ENCODE measurements at places on chromosomes 11 and 22.

DNA sequence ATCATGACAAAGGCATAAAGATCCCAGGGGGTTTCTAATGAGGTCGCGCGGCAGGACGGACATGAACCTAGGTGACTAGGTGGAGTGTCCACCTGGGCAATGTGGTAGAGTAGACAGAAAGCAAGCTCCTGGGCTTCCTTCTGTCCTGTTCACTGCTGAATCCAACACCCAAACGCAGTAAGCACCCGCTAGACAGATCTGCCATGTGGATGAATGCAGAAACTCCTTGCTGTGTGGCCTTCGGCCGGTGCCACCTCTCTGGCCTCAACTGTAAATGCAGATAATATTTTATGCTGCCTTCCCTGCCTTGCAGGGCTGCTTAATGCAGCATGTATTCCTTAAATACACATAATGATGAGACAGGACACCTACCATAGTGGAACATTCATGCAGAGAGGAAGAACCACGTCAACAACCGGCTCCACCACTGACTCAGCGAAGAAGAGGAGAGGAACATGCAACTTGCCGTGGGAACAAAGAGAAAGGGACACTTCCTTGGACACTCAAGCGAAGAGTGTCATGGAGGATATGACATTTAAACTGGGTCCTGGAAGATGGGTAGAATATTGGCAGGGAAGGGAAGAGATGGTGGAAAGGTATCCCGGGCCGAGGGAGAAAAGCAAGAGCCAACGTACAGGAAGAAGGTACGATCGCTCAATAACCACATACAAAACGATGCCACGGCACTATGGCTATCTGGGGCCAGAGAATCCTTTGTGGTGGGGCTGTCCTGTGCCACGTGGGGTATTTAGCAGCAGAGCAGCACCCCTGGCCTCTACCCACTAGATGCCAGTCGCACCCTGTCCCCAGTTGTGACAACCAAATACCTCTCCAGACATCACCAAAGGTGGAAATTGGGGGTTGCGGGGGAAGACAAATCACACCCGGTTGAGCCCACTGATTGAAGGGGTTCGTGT is 30.8 kb downstream of the MYH9 start:
- DNase-seq = no peak

DNA sequence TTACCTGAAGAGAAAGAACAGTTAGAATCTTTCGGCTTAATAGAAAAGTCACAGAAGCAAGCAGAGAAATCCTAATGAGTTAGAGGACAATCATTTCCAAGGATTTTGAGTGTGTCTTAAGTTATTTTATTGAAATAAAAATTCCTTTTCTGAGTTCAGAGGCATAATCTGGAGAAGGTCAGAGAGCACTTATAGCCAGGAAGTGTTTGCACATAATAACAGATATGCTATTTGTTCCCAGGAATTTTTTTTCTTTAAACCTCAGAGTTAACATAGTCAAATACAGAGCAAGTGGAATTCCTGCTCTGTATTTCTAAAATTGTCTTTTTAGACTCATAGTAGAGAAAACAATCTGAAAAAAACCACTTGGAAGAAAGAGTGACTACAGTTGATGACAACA is 74.3 kb downstream of the SNX19 start:
- no peak for DNase-seq

GRCh38 chr22:32473388-32473952 is 1.1 kb upstream of the FBXO7 start:
- DNase-seq = peak; percentile 44

DNA sequence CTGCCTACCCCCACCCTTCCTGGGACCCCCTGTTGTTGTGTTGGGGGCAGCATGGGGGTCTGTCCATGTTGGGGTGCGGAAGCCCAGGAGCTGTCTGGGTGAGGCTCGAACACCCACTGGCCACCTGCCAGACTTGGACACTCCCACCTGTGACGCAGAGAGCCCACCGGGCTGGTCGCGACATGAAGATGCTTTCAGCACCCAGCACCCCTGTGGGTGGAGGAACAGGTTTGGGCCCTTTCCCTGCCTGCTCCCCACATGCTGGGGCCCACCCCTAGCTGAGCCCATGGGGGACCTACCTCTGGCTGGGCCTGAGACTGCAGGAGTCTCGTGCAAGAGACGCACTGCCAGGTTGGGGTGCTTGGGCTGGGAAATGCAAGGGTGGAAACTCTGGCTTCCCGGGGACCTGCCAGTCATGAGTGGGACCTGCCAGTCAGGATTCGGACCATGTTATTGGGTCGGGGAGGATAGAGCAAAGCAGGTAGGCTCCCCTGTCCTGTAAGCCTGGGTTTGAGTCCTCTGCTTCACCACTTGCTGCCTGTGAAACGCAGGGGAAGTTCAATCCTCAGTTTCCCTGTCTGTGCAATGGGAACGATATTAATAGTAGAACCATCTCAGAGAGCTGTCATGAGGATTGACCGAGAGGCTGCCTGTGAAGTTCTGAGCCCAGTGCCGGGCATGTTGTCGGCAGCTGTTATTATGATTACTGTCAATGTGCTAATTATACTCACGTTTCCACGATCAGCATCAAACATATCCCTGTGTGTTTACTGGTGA is 24.1 kb downstream of the KIAA1671 start:
- DNase-seq = no peak

DNA sequence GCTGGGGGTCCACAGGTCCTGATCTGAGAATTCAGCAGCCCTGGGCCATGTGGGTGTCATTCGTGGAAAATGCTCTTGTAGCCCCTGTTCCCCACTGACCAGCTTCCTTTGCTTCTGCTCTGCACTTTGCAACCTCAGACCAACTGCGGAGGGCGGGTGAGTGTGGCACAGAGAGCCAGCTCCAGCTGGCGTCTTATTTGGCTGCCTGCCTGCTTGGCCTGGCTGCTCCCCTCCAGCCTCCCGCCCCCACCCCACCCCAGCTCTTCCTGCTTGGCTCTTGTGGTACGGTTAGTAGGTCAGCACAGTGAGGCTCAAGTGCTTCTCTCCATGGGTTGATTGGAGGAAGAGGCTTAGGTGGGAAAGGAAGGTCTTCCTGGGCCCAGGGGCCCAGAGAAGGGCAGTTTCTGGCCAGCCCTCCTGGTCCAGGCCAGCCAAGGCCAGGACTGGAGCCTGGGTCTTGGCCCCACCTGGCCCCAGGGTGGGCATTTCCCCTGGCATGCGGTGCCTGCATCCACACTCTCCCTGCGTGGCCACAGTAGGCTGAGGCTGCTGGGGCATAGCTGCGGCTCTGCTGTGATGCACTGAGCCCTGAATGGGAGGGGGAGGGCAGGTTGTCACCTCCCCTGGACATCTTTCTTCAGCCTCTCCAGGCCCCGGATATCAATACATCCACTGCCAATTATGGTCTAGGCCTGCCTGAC is 26.5 kb downstream of the MYO7A start:
- DNase-seq = no peak

DNA sequence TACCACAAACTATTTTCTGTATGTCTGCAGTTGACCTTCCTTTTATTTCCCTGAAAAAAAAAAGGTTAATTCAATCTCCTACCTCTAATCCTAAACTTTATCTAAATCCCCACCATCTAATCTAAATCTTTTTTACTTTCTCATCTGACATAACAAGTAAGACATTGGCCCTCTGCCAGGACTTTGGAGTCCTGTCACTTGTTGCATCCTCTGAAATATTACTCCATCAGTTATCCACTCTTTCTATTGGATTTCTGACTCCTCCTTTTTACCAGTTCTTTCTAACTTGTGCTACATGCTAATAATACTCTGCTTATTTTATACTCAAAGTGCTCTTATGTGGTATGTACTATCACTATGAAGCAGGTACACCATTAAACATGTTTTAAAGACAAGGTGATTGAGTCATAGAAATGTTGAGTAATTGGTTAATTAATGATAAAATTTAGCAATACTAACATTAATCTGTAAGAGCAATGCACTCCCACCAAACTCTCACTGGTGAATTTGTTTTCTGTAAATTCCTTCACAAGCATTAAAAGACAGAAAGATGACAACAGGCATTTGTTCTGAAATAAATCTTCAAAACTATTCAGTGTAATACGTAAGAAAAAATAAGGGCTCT is 914.2 kb upstream of the RAG2 start:
- no peak for DNase-seq

GRCh38 chr11:6674219-6674597 is 8.9 kb downstream of the MRPL17 start:
- DNase-seq = no peak

- no peak for DNase-seq
Observed at GRCh38 chr11:44852159-44852747, 98.4 kb downstream of the TP53I11 start.

- no peak for DNase-seq
Observed at GRCh38 chr11:117830072-117830471, 5.5 kb upstream of the FXYD2 start.

DNA sequence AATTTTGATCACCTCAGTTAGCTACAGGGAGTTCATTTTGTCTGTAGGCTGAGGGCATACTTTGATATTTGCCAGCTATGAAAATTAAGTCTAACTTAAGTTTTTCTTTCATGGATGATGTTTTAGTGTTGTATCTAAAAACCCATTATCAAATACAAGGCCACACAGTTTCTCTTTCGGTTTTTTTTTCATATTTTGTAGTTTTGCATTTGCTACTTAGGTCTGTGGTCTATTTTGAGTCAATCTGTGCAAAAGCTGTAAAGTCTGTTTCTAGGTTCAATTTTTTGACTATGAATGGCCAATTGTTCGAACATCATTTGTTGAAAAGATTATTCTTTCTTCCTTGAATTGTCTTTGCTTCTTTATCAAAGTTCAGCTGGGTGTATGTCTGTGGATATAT is 895.6 kb upstream of the ANO3 start:
- DNase-seq = no peak

- no peak for DNase-seq
Observed at GRCh38 chr22:46593211-46593681, 26.9 kb upstream of the GRAMD4 start.

DNA sequence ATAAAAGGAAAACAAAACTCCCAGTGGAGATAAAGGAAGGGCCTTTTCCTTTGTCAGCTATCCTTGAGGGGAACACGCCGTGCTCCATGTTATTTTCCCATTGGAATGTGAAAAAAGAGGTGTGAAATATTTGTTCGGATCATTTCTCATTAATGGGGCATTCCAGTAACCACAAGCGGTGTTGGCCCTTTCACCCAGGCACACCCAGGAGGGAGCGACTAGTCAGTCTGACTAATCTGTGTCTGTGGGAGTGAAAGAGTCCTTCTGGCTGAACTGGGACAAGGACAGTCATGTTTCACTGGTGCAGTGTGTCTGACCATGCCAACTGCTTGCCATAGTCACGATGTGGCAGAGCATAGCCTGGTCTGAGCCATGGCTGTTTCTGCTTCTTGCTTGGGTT is 13.0 kb upstream of the MYEOV start:
- no peak for DNase-seq

DNA sequence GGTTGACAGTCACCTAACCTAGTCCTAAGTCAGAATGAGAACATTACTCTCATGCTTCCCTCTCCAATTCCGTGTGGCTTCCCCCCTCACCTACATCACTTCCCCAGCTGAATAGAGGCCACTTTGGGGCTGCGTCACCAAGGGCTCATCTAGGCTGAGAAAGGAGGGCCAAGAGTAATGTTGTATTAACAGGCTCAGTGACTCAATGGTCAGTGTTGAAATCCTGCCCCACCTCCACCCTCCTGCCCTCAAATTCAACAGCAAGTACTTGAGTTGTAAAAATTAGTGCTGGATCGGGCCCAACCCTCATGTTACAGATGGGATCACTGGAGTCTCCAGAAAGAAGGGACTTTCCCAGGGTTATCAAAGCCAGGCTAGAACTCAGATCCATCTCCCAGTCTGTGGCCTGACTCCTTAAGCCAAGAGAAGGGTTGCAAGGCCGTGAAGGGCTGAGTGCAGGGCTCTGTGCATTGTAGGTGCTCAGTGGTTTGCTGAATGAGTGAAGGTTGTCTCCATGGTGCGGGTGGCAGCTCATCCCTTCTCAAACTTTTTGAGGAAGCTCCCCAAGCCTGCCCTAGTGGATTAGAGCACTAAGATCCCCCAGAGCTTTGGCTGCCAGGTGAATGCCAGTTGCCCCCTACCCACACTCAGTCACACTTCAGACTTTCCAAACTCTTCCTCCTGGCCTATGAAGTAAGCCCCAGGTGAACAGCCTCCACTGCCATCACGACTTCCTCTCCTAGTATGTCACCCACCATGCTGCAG is 3.2 kb downstream of the DGAT2 start:
- DNase-seq = peak; percentile 18

GRCh38 chr11:772429-773390 is 4.6 kb downstream of the GATD1 start:
- DNase-seq = no peak

- DNase-seq = peak; percentile 91
Observed at GRCh38 chr22:27885977-27886842, 32.8 kb downstream of the PITPNB start.

- DNase-seq = no peak
Observed at GRCh38 chr22:32204856-32205722, at the start of gene RFPL2. Gene RFPL2 (minus strand): TSS chr22:32205073. CDS start chr22:32202451, 2,622 bp downstream.

DNA sequence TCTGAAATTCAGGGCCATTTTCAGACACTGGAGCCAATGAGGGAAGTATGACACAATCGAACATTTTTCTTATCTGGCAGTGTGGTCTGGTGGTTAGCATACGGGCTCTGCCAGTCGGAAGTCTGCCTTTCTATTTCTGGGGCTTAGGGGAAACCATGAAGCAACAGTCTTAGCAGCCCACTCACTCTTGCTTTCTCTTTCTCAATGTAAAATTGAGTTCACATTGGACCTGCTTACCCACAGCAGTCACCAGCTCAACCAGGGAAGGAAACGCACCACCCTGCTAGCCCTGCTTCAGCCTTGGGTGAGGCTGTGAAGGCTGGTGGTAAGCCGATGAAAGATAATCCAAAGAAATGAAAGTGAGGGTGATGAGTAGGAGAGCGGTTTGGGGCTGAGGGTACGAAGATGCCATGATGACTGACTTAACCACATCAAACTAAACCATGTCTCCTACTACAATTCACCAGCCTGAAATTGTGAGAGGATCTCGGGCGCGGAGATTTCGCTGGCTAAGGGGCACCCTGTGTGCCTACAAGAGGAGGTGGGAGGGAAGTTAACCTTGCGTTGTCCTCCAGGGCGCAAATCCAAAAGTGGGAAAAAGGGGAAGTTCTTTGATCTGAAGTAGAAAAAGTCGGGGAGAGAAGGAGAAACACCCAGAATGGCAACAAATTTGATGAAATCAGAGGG is 2.0 kb upstream of the LMO2 start:
- no peak for DNase-seq

- DNase-seq = no peak
Observed at GRCh38 chr11:6194065-6194581, 4.9 kb upstream of the OR52W1 start.

GRCh38 chr22:22226448-22227187 is 18.0 kb upstream of the VPREB1 start:
- no peak for DNase-seq

GRCh38 chr11:119011476-119012053 is 6.6 kb downstream of the RPS25 start:
- DNase-seq = no peak

GRCh38 chr11:75591966-75592365 is 29.9 kb downstream of the SERPINH1 start:
- DNase-seq = no peak

- no peak for DNase-seq
Observed at GRCh38 chr11:64234647-64235379, 429 bp downstream of the VEGFB start.

- DNase-seq = no peak
Observed at GRCh38 chr11:84136926-84137325, 850.8 kb upstream of the CCDC90B start.

GRCh38 chr22:31947296-31947695 is 3.0 kb downstream of the YWHAH start:
- DNase-seq = no peak

Data from AG04450 (cell line).